ENCODE measurements at places on chromosomes 11 and 22. TPM values are rescaled to one million over a fixed set of nuclear protein-coding genes. Genes with fewer than 3 reads are reported as not detected.

KMT5B gene
- total RNA-seq = 36.7 TPM

IL17REL gene
- total RNA-seq = not detected

MFRP gene
- total RNA-seq = not detected

CARD16 gene
- total RNA-seq = not detected

PAMR1 gene
- 0.77 TPM for total RNA-seq

CSF2RB gene
- 0.60 TPM for total RNA-seq

C11orf97 gene
- total RNA-seq = not detected

GRIK4 gene
- total RNA-seq = 0.11 TPM

PLAAT5 gene
- total RNA-seq = 0.06 TPM

NPTXR gene
- 15.1 TPM for total RNA-seq

NRIP3 gene
- 2.1 TPM for total RNA-seq

CASP12 gene
- not detected for total RNA-seq

CFAP300 gene
- 1.1 TPM for total RNA-seq

NCF4 gene
- not detected for total RNA-seq

OR10D3 gene
- not detected for total RNA-seq

All from cardiac muscle cell (in vitro differentiated cells and primary cell).